Temporal lobe (tissue), 4 donors: ENCODE measurements at places on chromosomes 5 and 9. TPM values are rescaled to one million over a fixed set of nuclear protein-coding genes. Genes with fewer than 3 reads are reported as not detected.

Gene MEIKIN
- not detected for total RNA-seq

Gene BAAT
- under 0.01 TPM for total RNA-seq

Gene PCDHB9
- 6.6 TPM for total RNA-seq

Gene UNC5A
- total RNA-seq, result 6.6 TPM

Gene UGT3A2
- total RNA-seq, result not detected

Gene CD274
- total RNA-seq, result 0.49 TPM

Gene PCDHB2
- 9.3 TPM for total RNA-seq

Gene ADAMTS16
- 1.5 TPM for total RNA-seq

Gene SGCD
- total RNA-seq, result 3.0 TPM

Gene CYLC2
- total RNA-seq, result not detected

Gene TMEM174
- total RNA-seq, result not detected

Gene HMCN2
- under 0.01 TPM for total RNA-seq

Gene PRDM9
- total RNA-seq, result not detected

Gene ANP32B
- total RNA-seq, result 9.8 TPM

Gene NTNG2
- 4.9 TPM for total RNA-seq

Gene TAF11L5
- not detected for total RNA-seq

Gene PCSK5
- total RNA-seq, result 11.6 TPM

Gene ROR2
- 0.74 TPM for total RNA-seq

Gene ORM2
- not detected for total RNA-seq

Gene F2RL2
- 0.49 TPM for total RNA-seq

Gene CDH9
- total RNA-seq, result 10.3 TPM

Gene STING1
- total RNA-seq, result 3.2 TPM

Gene SPINK7
- not detected for total RNA-seq
